ENCODE measurements at places on chromosomes 7 and 10. TPM values are rescaled to one million over a fixed set of nuclear protein-coding genes. Genes with fewer than 3 reads are reported as not detected.

- no peak overlapping the region for H3K4me3 ChIP-seq
- peaks cover 24% of the 10 kb centered on the region for H3K4me1 ChIP-seq
- H3K27ac ChIP-seq = no peak overlapping the region
- H3K36me3 ChIP-seq = no peaks in the 10 kb centered on the region
- no peak for DNase-seq
These were observed 51.0 kb downstream of the UNC5B start for GRCh38 chr10:71263376-71263775.

- no peaks in the 10 kb centered on the region for H3K27me3 ChIP-seq
- H3K4me1 ChIP-seq = 0 out of 2 replicates have a peak, but pooled peaks cover 8% of the 10 kb centered on the region
- no peak for DNase-seq
- H3K27ac ChIP-seq = no peak overlapping the region
These were observed 37.5 kb downstream of the AHCYL2 start for GRCh38 chr7:129262324-129262723.

- H3K27ac ChIP-seq = no peak overlapping the region
- no peaks in the 10 kb centered on the region for H3K27me3 ChIP-seq
- H3K36me3 ChIP-seq = no peaks in the 10 kb centered on the region
- H3K4me1 ChIP-seq = peaks cover 9% of the 10 kb centered on the region
These were observed 89.1 kb upstream of the HABP2 start for GRCh38 chr10:113463777-113464176.

GRCh38 chr7:34036972-34037792, 131.8 kb downstream of the BMPER start:
- no peak overlapping the region for H3K27ac ChIP-seq
- no peak for DNase-seq
- no peak overlapping the region for H3K4me3 ChIP-seq
- peaks cover 26% of the 10 kb centered on the region for H3K36me3 ChIP-seq

DNA sequence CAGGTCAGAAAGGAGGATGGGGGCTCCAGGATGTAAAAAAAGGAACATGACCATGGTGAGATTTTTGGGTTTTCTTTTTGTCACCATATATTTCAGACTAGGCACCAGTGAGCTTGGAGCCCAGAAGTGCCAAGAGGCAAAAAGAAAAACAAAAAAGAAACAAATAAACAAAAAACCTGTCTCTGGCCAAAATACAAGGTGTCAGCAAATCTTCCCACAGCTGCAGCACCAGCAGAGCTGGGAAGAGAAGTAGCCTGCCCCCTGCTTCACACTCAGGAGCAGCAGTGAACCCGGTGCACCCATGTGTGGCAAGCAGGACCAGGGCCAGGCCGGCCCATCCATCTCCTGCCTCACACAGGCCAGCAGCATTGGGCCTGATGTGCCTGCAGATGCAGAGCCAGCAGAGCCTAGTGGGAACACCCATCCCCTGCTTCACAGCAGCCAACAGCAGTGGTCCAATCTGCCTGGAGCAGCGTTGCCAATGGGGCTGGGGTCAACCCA, 34.7 kb upstream of the C10orf71 start:
- H3K4me1 ChIP-seq = no peaks in the 10 kb centered on the region
- 0 out of 2 replicates have a peak, but pooled peaks cover 3% of the 10 kb centered on the region for H3K36me3 ChIP-seq
- DNase-seq = no peak
- no peak overlapping the region for H3K4me3 ChIP-seq
- H3K27ac ChIP-seq = no peak overlapping the region

The PCLO gene
- polyA plus RNA-seq = 0.04 TPM

- no peaks in the 10 kb centered on the region for H3K27me3 ChIP-seq
- DNase-seq = peak; percentile 82
- H3K36me3 ChIP-seq = no peaks in the 10 kb centered on the region
- peak overlapping the region; percentile 24 for H3K4me3 ChIP-seq
These were observed 181.3 kb downstream of the TAX1BP1 start for GRCh38 chr7:27921081-27921836.

- no peaks in the 10 kb centered on the region for H3K36me3 ChIP-seq
- no peak for DNase-seq
- no peaks in the 10 kb centered on the region for H3K27me3 ChIP-seq
- H3K4me1 ChIP-seq = no peaks in the 10 kb centered on the region
- H3K27ac ChIP-seq = no peak overlapping the region
- H3K4me3 ChIP-seq = no peak overlapping the region
These were observed 136.6 kb downstream of the TCERG1L start for GRCh38 chr10:131174651-131175540.

DNA sequence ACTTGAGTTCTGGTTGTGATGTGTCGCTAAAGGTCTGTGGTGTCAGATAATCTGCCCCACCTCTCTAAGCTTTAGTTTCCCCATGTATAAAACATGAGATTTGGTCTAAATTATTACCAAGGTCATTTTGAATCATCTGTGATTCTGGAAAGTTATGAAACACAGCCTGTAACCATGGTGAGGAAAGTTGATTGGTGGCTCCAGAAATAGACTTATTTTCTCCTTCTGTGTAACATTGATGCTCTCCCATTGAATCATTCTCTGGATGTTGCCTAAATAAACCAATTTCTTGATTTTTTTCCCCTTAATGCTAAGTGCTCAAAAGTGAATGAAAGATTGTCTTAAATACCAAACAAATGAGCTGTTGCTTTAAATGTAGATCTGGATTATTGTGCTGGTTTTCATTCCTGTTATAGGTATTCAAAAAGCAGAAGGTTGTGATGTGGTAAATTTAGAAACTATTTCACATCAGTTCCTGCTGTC, 30.0 kb upstream of the PCGF5 start:
- peak overlapping the region; percentile 90 for H3K27ac ChIP-seq
- H3K4me1 ChIP-seq = peaks cover 54% of the 10 kb centered on the region
- H3K36me3 ChIP-seq = no peaks in the 10 kb centered on the region
- DNase-seq = peak; percentile 87
- H3K27me3 ChIP-seq = no peaks in the 10 kb centered on the region
- H3K4me3 ChIP-seq = no peak overlapping the region

DNA sequence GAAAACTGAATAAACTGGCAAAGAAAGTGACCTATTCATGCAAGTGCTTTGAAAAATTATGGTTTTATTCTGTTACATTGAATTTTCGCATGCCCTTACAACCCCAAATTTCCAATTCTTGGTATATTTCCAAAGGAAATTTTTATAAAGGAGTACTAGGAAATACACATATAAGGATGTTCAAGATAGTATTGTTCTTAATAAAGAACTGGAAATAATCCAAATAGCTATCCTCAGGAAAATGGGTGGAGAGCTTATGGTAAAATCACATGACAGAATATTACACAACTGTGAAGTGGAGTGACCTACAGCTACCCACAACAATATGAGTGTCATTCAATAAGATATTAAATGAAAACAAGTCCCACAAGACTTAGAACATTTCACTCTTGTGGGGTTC, 138.9 kb upstream of the BMPER start:
- H3K4me3 ChIP-seq = no peak overlapping the region
- DNase-seq = no peak
- H3K4me1 ChIP-seq = peaks cover 22% of the 10 kb centered on the region
- H3K27me3 ChIP-seq = no peaks in the 10 kb centered on the region
- no peak overlapping the region for H3K27ac ChIP-seq

The CNPY1 gene
- polyA plus RNA-seq = not detected

- no peaks in the 10 kb centered on the region for H3K27me3 ChIP-seq
- H3K27ac ChIP-seq = peak overlapping the region; percentile 37
- H3K4me3 ChIP-seq = peak overlapping the region; percentile 18
- peak; percentile 15 for DNase-seq
- peaks cover 21% of the 10 kb centered on the region for H3K4me1 ChIP-seq
These were observed 170.0 kb downstream of the PRKG1 start for GRCh38 chr10:51244309-51244708.

DNA sequence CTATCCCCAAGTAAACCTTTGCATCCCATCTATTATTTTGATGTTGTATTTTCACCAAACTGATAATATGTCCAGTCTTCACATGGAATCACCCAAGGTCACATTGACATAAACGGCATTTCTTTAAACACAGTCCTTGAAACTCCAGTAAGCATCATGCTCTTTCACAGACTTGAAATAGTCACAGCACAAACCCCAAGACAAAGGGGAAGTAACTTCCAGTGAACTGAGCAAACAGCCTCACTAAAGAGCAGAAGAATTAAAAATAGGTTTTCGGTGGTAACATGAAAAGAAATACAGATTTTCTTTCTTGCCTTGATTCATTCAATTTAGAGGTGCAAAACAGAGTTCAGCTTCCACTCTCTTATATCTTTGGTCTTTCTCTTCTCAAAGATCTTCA, 253.7 kb downstream of the SFMBT2 start:
- DNase-seq = no peak
- H3K27ac ChIP-seq = no peak overlapping the region
- no peaks in the 10 kb centered on the region for H3K36me3 ChIP-seq
- H3K27me3 ChIP-seq = no peaks in the 10 kb centered on the region
- H3K4me3 ChIP-seq = no peak overlapping the region
